ENCODE measurements at places on chromosomes 1 and 21.

GRCh38 chr1:202143768-202144401 lies 652 bp downstream of the ARL8A start:
- DNase-seq: peak; percentile 74

GRCh38 chr1:967466-968343 lies 1.4 kb downstream of the PLEKHN1 start:
- DNase-seq: no peak

DNA sequence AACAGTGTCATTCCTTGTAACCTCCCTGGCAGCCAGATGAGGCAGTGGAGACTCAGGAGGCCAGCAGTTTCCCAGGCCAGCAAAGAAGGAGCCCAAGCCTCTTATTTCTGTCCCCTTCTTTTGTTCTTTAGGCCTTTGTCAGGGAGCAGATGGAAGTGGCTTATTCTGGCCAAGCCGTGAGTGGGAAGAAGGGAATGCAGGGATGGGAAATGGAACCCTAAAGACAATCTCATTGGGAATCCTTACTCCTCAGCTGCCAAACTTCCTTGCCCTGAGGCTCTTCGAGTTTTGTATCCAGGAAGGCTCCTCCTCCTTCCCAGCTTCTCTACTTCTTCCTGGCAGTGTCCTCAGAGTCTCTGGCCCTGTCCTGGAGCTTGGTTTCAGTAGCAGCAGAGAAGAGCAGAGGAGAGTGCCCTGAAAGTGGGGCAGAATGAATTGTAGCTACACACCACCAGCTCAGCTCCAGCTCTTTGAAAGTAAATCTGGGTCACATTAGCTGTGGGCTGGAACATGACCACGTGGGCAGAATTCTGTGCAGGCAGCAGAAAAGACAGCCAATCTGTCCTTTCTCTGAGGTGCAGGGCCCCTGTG lies 63.9 kb downstream of the NDUFS5 start:
- no peak for DNase-seq

DNA sequence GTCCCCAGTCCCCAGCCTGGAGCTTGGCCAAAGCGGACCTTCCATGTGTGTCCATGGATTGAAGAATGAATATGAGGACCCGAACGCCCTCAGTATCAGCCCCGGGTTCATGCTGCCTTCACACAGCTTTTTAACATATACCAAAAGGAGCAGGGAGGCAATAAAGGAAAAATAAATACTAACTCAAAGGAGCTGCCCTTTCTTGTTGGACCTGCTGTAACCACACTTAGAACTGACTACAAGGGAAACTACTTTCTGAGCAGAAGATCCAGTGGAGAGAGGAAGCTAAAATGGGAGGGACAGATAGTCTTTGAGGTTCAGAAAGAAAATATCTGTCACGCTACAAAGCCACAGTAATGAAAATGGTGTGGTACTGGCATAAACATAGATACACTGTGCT lies 48.6 kb downstream of the CNN3 start:
- no peak for DNase-seq

- no peak for DNase-seq
Measured at GRCh38 chr1:24903955-24904730, 25.9 kb downstream of the RUNX3 start.

DNA sequence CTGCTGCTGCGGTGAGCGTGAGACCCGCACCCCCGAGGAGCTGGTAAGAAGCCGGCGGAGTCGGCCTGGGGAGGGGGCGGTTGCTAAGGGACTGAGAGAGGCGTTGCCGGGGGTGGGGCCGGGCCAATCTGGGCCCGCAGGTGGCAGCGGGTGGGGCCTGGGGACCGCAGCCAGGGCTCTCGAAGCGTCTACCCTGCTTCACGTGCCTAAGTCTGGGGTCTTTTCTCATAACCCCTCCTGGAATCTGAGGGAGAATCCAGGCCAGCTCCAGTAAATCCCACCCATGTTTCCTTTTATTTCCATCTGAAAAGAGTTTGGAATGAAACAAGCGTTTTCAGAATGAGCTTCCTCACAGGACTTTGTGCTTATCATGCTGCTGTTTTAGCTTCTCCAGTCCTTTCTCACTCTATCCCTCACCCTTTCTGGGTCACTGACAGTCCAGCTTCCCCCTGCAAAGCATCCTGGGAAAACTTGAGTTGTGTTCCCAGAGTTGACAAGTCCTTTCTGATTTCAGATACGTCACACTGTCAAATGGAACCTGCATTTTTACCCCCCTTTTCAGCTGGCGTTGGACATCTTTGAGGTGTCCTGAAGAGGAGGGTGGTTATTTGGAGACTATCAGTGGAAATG lies 431 bp downstream of the CLCN6 start:
- DNase-seq: no peak

- DNase-seq: no peak
Measured at GRCh38 chr21:36377391-36377842, 7.8 kb upstream of the CHAF1B start.

GRCh38 chr1:10217748-10218441 lies 7.5 kb downstream of the KIF1B start:
- no peak for DNase-seq

- peak; percentile 76 for DNase-seq
Measured at GRCh38 chr1:112614460-112615065, 4.4 kb downstream of the ST7L start.

GRCh38 chr1:239707615-239708014 lies 321.2 kb downstream of the CHRM3 start:
- no peak for DNase-seq
